ENCODE measurements at places on chromosomes 12 and 14.

DNA sequence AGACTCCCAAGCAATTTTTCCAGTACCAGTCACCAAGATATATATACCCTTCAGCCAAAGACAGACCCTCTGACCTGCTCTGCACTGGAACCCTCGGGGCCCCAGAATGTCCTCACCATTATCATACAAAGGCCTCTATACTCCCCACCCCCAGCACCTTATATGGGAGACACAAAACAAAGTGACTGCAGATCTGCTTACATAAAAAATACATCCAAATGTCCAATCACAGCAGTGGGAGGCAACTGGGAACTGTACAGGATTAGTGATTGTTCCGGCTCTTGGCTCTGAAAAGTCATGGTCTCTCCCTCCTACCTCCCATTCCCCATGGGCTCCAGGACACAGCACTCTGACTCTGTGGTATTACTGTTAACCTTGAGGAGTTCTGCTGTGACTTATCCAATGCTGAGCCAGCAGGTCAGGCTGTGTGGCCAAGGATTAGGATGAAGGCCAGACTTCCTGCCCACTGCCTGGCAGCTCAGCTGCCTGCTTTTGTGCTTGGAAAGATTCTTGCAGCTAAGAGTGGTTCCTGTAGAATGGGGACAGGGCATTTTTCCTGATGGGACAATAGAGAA is 13.7 kb downstream of the OXA1L start:
- DNase-seq, result no peak

GRCh38 chr14:28635387-28635786 is 131.2 kb upstream of the FOXG1 start:
- no peak for DNase-seq

- no peak for DNase-seq
These were observed 6.0 kb downstream of the TMEM260 start for GRCh38 chr14:56585461-56586084.

DNA sequence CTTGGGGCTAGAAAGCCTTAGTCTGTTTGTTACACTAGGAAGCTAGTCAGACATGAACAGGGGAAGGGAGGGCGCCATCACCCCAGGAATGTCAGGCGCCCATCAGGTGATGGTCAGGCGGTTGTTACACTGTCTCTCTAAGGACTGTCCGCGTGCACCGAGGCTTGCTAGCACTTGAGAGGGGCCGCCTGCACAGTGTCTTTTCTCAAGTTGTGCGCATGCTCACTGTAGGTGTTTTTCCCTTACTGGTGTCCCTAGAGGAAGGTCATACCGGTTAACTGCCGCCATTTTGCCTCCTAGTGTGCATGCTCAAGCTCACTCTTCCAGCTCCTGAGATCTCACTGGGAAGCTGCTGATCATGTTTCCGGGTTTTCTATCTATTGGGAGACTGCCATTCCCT is 855.0 kb upstream of the TMEM132C start:
- no peak for DNase-seq

DNA sequence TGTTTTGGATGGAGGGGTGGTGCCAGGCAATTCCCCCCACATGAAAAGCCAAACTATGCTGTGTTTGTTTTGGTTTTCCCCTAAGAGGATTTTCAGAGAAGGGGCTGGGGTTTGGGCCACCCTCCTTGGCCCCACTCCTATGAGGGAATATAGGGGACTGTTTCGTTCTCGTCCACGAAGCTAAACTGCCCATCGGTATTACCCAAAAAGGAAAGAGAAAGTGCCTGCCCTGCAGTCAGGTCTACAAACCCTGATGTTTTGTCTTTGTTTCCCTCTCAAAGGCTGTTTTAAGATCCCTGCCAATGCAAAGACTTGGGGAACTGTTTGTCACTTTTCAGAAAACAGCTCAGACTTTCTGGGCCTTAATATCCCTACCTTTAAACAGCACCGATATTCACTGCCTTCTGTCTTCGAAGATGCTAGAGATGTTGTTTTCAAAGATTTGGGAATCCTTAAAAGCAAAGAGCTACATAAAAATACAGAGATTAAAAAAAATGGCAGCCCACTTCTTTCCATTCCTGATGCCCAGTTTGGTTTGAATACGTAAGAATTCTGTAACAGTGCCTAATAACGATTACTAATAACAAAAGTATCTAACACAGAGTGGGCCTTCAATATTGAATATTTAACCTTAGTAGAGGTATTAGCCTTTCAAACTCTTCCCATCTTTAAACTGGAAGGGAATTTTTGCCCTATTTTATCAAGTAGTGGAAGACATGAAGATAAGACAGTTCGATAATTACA is 518.4 kb downstream of the MED13L start:
- no peak for DNase-seq
